ENCODE measurements at places on chromosomes 6 and 20. TPM values are rescaled to one million over a fixed set of nuclear protein-coding genes. Genes with fewer than 3 reads are reported as not detected.

The THBS2 gene
- 1,026 TPM for total RNA-seq

The ECT2L gene
- 0.30 TPM for total RNA-seq

The VSX1 gene
- total RNA-seq, result not detected

DNA sequence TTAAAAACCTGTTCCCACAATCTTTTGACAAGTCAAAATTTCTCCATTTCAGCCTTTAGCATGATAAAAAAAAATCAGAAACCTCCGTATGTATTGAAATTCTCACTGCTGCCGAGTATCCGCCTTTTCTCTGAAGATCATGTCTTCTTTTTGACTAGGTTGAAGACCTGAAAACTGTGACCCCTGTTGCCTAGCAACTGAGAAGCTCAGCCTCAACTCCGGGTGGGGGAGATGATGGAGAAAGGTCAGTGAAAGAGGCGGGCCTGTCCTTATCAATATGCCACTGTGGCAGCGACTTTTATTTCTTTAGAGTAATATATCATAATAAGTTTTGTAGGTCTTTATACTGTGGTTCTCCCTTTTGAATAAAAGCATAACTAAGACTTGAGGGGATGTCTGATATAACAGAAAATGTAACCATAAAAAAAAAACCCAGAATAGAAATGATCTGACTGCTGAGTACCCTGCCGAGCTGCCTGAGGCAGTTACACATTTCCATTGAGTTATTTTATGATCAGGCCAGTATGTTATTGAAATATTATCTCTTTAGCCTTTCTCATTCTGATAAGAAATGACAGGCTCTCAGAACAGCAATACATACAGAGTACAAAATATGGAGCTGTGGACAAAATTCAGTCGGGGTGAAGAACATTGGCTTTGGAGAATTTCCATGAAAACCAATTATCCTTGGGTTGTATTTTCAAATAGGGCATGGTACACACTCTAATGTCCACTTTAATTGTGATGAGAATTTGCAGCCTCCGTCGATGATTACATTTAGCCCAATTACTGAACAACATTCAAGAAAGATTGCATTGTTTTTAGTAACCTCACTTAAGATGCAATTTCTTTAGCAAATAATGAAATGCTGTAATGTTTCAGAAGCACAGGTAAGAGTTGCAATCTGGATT lies 136.7 kb upstream of the EEF1E1 start:
- no peaks in the 10 kb centered on the region for H3K4me1 ChIP-seq
- DNase-seq, result no peak
- H3K4me3 ChIP-seq, result no peak overlapping the region

DNA sequence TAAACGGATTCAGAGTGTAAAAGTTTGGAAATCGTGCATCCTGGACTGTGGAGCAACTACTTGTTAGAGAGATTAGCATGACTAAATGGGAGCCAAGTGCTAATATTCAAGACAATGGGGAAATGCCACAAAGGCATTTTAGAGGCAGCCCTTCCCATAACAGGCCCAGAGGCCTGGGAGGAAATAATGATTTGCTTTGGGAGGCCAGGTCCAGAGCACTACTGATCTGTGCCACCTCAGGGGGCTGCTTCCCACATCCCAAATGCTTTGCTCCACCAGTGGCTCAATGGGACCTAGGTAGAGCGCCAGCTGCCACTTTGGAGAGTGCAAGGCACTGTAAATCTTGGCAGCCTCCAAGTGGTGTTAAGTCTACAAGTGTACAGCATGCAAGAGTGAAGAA lies 91.9 kb upstream of the HSF2 start:
- H3K4me3 ChIP-seq, result no peak overlapping the region
- H3K27me3 ChIP-seq, result no peaks in the 10 kb centered on the region
- H3K36me3 ChIP-seq, result no peaks in the 10 kb centered on the region
- no peaks in the 10 kb centered on the region for H3K4me1 ChIP-seq
- H3K27ac ChIP-seq, result no peak overlapping the region

DNA sequence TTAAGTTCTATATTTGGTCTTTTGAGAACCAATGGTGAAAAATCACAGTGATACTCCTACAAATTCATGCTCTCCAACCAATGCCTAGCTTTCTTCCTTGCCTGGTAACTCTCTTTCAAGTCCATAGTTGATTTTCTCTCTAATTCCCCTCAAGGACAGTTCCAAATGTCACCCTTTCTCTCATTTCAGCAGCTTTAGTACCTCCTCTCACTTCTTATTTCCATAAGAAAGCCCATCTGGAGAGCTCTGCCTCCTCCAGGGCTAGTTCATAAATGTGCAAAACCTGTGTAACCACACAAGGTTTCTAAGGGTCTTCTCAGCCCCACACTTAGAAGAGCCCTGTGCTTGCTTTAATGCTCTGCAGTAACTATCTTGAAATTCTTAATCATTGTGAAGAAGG lies 155.4 kb upstream of the PLCB4 start:
- H3K36me3 ChIP-seq, result no peaks in the 10 kb centered on the region
- no peak overlapping the region for H3K27ac ChIP-seq
- DNase-seq, result no peak
- H3K27me3 ChIP-seq, result no peaks in the 10 kb centered on the region

DNA sequence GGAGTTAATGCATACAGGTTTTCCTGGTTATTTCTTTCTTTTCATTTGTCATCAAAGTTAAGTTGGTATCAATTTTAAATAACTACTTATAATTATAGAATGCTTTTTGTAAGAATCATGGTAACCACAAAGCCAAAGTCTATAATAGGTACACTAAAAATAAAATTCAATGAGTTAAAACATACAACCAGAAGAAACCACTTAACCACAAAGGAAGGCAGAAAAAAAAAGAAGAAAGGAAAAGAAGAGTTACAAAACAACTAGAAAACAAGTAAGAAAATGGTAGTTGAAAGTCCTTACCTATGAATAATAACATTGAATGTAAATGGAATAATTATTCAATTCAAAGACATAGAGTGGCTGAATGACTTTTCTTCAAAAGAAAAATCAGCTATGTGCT lies 45.6 kb downstream of the THBS2 start:
- no peaks in the 10 kb centered on the region for H3K4me1 ChIP-seq
- no peak overlapping the region for H3K4me3 ChIP-seq
- no peak overlapping the region for H3K27ac ChIP-seq
- H3K27me3 ChIP-seq, result no peaks in the 10 kb centered on the region

GRCh38 chr6:13355043-13355945 lies 27.0 kb upstream of the TBC1D7 start:
- H3K27me3 ChIP-seq, result no peaks in the 10 kb centered on the region
- H3K4me3 ChIP-seq, result no peak overlapping the region
- H3K36me3 ChIP-seq, result no peaks in the 10 kb centered on the region
- H3K27ac ChIP-seq, result no peak overlapping the region
- DNase-seq, result no peak

All from aorta (tissue), 5 donors.